Naive B cell (primary cell): ENCODE measurements at places on chromosomes 4 and X. TPM values are rescaled to one million over a fixed set of nuclear protein-coding genes. Genes with fewer than 3 reads are reported as not detected.

The SPATA4 gene
- not detected for polyA plus RNA-seq

The GPR34 gene
- not detected for polyA plus RNA-seq

The FAM184B gene
- polyA plus RNA-seq: not detected

The MAGEA1 gene
- not detected for polyA plus RNA-seq

The UBE2D3 gene
- 352 TPM for polyA plus RNA-seq

The CSN2 gene
- polyA plus RNA-seq: not detected

The PDZD11 gene
- polyA plus RNA-seq: 13.5 TPM

GRCh38 chr4:86741846-86742245 lies 107.3 kb downstream of the SLC10A6 start:
- DNase-seq: no peak

GRCh38 chr4:41297832-41298231 lies 41.1 kb downstream of the UCHL1 start:
- no peak for DNase-seq

DNA sequence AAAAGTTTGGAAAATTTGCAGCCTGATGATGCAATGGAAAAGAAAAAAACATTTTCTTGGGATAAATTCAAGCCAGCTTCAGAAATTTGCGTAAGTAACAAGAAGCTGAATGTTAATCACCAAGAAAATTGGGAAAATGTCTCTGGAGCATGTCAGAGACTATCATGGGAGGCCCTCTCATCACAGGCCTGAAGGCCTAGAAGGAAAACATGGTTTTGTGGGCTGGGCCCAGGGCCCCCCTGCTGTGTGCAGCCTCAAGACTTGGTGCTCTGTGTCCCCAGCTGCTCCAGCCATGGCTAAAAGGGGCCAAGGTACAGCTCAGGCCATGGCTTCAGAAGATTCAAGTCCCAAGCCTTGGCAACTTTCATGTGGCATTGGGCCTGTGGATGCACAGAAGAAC lies 1049.8 kb upstream of the GRIA3 start:
- no peak for DNase-seq

DNA sequence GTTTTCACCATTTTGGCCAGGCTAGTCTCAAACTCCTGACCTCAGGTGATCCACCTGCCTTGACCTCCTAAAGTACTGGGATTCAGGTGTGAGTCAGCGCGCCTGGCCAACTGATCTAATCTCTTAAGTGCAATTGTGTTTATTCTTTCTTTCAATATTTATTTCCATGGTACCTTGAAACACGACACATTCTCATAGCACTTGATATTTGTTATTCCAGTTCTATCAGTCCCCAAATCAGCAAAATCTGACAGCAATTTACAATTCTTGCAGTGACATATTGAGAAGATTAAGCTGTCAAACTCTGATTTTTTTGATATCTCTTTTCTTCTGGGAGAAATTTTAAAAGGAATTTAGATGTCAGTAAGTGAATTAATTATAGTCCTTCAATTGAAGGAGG lies 218.1 kb upstream of the FAT4 start:
- no peak for DNase-seq

DNA sequence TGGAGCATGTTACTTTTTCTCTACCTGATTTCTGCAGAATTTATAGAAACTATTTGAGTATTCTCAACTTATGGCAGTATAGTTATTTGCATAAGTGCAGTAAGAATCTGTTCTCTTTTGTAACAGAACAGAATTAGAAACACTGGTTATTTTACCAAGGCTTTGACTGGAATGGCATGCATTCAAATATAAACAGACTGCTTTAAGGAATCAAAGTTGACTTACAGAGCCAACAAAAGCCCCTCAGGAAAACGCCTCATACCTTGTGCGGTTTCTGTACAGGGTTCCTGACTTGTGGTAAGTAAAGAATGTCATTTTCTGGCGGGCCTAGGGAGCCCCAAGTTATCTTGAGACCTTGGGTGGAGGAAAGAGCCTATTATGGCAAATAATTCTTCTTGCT lies 97.1 kb downstream of the GPR143 start:
- no peak for DNase-seq

DNA sequence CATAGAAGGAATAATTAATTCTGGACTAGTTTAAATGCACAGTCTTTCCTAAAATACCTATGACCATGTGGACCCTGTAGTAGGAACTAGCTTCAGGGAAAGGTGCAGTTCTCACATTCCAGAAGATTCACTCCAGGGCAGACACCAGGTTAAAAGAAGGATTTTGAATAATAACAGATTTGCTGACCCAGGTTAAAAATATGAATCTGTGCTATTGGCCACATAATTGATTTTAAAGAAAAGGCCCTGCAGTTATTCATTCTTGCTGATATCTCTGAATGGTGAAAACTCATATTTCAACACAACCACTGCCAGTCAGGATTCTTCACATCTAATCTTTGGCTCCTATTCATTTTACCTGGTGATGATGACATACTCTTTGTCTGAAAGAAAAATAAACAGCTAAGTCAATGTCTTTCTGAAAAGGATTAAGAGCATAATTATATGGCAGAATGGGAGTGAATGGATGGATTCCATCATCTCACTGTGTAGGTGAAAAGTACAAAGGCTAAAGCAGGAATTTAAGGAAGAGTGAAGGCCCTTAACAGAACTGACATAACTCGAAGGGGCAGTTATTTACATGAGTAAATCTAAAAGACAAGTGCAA lies 432.8 kb downstream of the PDGFC start:
- no peak for DNase-seq

DNA sequence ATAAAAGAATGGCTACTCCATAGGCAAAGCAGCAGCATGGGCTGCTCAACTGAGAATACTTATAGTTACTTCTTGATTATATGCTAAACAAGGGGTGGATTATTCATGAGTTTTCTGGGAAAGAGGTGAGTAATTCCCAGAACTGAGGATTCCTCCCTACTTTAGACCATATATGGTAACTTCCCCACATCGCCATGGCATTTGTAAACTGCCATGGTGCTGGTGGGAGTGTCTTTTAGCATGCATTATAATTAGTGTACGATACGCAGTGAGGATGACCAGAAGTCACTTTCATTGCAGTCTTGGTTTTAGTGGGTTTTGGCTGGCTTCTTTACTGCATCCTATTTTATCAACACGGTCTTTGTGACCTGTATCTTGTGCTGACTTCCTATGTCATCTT lies 141.5 kb downstream of the MAGEB17 start:
- DNase-seq: no peak

DNA sequence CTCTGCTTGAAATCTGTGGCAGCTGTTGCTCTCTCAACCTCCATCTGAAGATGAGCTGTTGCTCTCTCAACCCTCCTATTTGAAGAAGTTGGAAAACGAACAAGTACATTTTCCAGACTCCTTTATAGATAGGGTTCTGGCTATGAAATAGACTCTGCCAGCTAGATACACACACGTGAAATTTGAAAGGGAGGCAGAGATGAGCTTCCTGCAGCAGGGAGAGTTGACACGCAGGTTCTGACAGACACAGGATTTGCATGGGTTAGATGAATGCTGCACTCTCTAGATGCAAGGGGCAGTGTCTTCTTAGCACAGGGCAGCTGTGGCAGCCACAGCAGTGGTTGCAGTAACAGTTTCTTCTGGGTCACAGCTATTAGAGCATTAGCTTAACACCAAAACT lies 8.0 kb upstream of the PYURF start:
- no peak for DNase-seq

GRCh38 chr4:8220661-8221450 lies 21.8 kb downstream of the SH3TC1 start:
- no peak for DNase-seq

GRCh38 chr4:10960389-10960788 lies 275.8 kb upstream of the CLNK start:
- DNase-seq: no peak

GRCh38 chr4:126419266-126419665 lies 1104.5 kb downstream of the FAT4 start:
- no peak for DNase-seq

DNA sequence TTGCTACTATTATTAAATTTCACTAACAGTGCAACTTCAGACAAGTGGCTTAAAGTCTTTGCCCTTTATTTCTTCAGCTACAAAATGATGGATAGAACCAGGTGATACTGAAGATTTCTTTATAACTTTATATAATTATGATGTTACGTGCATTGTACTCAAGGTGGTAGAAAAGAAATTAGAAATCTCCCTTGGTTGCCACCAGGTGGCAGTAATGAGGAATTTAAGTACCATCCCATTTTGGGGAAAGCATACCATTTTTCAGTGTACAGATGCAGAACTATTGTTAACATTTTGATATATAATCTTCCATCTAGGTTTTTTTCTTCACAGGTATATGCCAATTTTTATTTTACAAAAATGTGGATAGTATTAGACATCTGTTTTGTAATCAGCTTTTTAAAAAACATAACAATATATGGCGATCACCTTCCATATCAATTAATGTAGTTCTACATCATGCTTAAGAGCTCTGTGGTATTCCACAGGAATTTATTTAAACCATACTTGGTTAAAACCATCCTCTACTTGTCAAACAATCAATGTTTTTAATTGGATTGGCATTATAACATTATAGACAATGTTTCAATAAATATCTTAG lies 37.7 kb upstream of the RAB33B start:
- DNase-seq: peak; percentile 35

DNA sequence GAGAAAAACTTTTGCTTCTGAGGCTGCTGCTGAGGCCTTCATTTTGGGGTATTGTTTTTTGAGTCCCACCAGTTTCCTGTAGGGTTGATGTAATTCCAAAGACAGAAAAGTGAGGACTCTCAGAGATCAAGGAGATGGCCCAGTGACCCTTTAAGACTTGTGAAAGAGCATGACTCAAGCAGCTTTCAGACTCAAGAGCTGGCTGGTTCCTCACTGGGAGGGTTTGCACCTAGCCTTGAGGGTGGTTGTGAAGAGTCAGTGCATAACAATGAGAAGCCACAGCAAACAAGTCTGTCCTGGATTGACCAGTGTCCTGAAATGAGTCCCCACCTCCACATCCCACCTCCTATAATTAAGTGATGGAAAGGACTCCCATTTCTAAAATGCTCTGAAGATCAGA lies 89.2 kb downstream of the NHS start:
- DNase-seq: no peak

DNA sequence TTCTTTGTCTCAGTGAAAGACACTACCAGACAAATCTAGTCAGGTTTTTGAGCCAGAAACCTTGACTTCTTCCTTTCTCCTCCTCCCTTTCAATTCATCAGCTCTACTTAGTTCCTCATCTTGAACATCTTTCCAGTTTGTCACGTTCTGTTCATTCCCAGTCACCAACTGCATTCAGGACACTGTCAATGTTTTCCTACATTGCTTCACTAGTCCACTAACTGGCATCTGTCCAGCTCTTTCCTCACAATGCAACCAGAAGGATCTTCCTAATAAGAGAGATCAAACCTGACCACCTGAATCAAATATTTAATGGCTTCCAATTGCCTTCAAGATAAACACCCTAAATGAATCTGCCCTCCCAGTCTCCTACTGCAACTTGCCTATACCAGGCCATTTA lies 52.5 kb downstream of the SYNPO2 start:
- DNase-seq: no peak

DNA sequence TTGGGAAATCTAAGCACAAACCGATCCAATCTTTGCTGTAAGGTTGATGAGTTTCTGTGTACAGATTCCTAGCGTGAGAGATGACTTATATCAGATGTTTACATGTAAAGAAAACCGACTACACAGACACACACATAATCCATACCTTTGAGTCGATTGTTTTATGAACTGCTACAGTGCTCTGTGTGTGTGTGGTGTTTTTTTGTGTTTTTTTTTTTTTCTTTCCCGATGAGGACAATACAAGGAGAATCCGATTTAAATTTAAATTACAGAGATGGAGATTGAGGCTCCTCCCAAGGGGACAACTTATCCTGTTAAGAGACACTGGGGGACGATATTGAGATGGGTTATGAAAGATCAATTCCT lies 461 bp upstream of the SLC9A6 start:
- no peak for DNase-seq

DNA sequence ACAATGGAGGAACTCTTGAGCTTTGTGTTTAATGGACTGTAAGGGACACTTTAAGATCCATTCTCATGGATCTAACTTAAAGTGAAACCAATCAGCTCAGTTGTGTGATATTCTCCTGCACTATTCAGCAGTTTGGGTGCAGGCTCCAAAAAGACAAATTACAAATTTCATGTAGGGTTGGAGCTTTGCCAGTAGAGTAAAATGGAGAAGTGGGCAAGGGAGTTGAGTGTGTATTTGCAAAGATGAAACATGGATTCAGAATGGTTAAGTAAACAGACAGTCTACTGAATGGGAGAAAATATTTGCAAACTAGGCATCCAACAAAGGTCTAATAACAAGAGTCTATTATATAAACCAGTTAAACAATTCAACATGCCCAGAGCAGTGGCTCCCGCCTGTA lies 21.2 kb upstream of the MID2 start:
- DNase-seq: no peak

DNA sequence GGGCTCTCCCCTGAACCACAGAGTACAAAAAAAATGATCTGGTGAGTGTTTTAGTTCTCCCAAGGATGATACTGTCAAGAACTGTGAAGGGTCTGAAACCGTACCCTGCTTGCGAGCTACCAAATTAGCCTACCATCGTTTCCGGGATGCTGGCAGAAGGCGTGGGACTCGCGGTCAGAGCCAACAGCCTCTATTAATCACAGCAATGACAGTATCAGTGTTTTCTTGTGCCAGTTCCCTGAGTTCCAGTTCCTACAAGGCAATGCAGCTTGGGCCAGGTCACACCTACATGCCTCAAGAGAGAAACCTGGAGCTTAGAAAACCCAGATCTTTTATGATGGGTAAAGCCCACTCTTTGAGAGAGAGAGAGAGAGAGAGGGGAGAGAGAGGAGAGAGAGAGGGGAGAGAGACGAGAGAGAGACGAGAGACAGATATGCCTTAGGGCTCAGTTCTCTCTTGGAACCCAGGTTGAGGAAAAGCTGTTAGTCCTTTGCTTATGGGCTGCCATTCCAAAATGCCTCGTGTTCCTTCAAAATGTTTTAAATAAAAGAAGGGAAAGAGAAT lies 327.8 kb downstream of the ARHGAP10 start:
- no peak for DNase-seq

DNA sequence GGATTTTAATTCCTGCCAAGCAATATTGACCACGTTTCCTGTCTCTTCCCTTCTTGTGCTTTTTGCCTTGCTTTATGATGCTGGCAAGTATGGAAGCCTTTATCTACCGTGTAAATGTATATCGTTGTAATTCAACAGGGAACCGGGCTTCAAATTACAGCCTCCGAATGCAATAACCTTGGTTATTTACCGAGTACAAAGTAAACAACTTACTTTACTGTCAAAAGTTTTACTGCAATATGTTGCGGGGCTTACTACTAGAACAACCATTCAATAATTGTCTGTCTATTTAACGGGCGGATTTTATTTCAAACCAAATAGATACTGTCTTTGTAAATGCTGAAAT lies 73.1 kb downstream of the PALLD start:
- no peak for DNase-seq

DNA sequence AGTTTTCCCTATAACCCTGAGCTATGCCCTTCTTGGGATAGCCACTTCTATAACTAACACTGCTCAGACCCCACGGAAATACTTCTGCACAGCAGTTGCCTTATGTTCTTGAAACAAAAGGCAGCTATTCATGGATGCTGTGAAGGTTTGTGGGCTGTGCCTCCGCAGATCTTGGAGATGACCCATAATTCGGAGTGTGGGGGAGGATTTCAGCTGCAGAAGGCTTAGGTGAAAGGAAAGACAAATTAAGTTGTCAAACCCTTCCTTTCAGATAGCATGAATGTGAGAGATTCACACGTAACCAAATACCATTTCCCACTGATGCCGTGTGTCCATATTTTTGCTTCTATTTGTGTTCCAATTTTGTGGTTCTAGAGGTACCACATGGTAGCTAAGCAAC lies 38.1 kb upstream of the NYX start:
- no peak for DNase-seq
